ENCODE measurements at places on chromosomes 2 and 18.

GRCh38 chr2:111523009-111523408 lies 361.0 kb downstream of the ANAPC1 start:
- DNase-seq: no peak

DNA sequence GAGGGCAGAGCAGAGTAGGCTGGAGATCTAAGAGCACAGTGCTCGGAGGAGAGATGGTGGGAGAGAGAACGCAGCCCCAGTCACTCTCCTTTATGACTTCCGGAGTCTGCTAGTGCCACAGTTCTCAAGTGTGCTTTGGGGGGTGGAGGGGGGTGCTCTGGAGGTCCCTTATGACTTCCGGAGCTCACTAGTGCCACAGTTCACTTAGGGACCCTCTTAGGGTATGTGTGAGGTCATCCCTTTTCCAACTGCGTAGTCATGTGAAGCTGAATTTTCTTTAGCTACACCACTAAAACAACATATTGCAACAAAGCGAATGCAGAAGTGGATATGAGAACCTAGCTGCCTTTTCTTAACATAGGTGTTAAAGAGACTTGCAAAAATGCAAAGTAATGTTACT lies 153.7 kb upstream of the KCTD1 start:
- no peak for DNase-seq

DNA sequence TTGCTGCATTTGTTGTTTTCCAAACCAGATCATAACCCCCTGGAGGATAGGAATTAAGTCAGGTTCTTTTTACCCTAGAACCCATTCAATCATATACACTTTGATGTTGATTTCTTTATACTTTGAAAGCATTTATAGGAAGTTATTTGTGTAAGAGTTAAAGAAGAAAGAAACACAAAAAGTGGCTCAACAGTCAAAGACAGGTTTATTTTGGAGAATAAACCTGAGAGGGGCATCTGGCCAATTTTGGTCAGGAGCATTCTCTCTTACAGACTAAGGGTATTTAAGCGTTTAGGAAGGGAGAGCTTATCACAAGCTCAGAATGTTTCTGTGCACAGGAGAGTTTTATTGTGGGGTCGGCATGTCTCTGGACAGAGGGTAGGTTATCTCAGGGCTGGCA lies 398.0 kb downstream of the SPAG16 start:
- no peak for DNase-seq

- DNase-seq: no peak
Measured at GRCh38 chr18:72530622-72531021, 13.5 kb downstream of the CBLN2 start.

- peak; percentile 72 for DNase-seq
Measured at GRCh38 chr18:9575558-9575957, 38.8 kb downstream of the PPP4R1 start.

DNA sequence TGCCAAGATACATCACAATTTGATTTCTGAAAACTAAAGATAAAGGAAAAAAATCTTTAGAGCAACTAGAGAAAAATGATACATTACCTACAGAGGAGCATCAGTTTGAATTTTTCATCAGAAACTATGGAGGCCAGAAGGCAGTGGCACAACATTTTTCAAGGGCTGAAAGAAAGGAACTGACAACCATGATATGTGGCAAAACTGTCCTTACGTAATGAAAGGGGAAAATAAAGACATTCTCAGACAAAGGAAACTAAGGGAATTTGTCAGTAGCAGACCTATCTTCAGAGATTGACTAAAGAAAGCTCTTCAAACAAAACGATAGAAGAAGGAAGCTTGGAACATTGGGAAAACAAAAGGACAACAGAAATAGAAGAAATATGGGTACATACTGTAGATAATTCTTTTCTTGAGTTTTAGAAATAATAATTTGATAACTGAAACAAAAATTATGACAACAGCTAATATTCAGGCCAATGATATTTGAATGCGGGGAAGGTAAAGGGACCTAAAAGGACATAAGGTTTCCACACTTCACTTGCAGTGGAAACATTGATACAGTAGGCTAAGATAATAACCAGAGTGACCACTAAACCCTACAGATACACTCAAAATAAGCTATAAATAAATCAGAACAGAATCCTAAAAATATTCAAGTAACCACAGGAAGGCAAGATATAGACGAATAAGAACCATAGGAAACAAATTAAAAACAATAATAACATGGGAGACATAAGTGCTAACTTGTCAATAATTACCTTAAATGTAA lies 70.0 kb upstream of the NPAS2 start:
- DNase-seq: no peak

- no peak for DNase-seq
Measured at GRCh38 chr2:96109931-96110511, 6.3 kb downstream of the ADRA2B start.

DNA sequence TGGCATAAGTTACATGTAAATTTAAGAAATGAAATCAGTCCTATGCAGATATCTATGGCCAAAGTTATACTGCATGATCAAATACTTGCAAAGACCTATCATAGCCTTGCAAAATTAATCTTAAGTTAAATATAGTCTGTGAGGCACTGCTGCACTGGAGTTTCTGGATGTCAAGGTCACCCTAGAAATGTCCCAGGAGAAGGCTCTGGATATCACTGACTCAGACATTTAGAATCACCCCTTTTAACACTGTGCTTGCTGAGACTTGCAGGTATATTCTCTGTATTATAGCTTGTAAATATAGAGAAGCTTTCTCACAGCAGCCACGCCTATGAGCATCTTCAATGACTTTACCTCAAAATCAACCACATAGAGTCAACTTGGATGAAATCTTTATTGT lies 51.5 kb downstream of the ETAA1 start:
- DNase-seq: no peak

DNA sequence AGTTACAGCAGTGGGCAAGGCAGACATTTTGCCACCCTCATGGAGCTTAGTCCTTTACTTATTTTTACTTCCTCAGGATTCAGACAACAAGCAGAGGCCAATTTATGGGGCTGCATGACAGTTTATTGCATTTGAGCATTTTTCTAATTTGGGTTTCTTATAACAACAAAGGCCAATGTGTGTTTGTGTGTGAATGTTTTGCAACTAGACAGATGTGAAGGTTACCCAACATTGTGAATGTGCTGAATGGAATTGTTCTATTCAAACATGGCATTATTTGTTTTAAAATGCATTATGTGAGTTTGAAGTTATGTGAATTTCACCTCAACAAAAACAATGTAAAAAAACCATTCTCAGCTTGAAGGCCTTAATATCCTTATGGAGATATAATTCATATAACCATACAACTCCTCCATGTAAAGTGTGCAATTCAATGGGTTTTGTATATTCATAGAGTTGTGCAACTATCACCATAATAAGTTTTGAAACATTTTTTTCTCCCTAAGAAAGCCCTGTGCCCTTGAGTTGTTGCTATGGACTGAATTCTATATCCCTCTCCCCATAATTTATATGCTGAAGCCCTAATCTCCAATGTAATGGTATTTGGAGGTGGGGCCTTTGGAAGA lies 57.3 kb downstream of the CCDC195 start:
- no peak for DNase-seq

GRCh38 chr18:5891184-5891853 lies 4.0 kb downstream of the TMEM200C start:
- no peak for DNase-seq

GRCh38 chr2:44191739-44192138 lies 23.1 kb downstream of the PPM1B start:
- no peak for DNase-seq

GRCh38 chr2:197254776-197255530 lies 55.6 kb downstream of the ANKRD44 start:
- DNase-seq: no peak

DNA sequence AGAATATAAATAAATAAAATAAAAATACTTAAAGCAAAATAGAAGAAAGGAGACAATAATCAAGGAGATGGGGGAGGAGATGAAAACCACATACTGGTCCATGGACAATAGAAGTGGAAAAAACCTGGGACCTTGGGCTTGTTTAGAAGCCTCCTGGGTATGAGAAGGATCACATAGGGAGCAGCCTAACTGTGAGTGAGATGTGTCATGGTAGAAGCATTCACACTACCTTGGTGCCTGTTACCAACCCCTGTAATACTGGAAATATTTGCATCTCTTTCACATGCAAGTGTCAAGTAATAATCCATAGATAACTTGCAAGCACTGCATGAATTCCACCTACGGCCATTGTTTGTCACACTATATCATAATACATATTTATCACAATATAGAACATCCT lies 23.2 kb upstream of the RNF103 start:
- no peak for DNase-seq

GRCh38 chr2:236086971-236087465 lies 81.2 kb downstream of the GBX2 start:
- no peak for DNase-seq

- DNase-seq: no peak
Measured at GRCh38 chr2:157509744-157510143, 65.9 kb upstream of the CYTIP start.

- no peak for DNase-seq
Measured at GRCh38 chr18:78639006-78639950, 340.3 kb upstream of the SALL3 start.

- DNase-seq: no peak
Measured at GRCh38 chr2:86243950-86244733, 44.9 kb downstream of the MRPL35 start.

DNA sequence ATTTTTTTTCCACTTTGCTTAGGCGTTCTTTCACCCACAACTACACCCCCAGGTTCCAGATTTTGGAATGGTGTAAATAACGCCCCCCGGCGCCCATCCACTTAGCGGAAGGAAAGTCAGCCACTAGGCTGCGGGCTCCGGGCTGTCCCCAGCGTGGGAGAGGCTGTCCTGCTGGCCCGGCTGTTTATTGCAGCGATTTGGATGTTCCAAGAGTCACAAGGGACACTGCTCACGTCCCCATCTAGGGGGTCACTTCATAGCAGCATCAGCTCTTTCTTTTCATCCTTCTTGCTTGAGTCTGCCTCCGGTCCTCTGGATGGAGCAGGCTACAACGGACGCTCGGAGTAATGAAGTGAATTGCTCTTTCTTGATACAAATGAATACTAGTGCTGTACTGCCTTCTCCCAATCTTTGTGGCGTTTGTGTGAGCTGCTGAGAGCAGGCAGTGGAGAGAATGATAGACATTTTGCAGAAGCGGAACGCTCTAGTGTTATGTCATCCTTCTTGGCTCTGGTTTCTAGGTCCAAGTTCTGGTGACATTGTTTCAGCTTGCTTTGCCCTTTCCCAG lies 50.7 kb upstream of the PAIP2B start:
- no peak for DNase-seq

DNA sequence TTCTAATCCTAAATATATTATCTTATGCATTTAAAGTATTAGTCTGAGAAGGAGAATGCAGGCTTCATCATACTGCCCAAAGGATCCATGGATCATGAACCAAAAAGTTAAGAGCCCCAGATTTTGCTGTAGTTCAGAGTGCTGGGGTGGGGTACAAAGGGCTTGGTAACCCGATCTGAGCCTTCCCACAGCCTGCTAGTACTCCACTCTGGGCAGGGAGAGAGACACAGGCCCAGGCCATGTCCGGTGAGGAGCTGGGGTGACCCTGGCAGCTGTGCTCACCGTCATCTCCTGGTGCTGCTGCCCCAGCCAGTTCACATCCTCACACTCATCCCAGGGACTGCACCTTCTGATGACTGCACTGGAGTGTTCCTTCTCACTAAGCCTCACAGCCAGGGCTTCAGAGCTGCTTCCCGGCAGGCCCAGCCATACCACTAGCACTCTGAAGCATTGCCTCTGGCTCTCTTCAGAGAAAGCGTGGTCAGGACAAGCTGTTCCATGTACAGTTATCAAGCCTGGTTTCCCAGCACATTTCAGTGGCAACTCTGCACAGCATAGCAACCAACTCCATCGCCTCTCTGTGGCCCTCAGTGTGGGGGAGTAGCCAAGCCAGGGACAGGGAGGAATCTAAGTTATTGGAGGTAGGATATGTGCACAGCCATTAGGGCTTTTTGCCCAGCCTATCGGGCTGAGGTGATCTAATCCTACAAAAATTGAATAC lies 189.0 kb upstream of the CTAGE1 start:
- no peak for DNase-seq

DNA sequence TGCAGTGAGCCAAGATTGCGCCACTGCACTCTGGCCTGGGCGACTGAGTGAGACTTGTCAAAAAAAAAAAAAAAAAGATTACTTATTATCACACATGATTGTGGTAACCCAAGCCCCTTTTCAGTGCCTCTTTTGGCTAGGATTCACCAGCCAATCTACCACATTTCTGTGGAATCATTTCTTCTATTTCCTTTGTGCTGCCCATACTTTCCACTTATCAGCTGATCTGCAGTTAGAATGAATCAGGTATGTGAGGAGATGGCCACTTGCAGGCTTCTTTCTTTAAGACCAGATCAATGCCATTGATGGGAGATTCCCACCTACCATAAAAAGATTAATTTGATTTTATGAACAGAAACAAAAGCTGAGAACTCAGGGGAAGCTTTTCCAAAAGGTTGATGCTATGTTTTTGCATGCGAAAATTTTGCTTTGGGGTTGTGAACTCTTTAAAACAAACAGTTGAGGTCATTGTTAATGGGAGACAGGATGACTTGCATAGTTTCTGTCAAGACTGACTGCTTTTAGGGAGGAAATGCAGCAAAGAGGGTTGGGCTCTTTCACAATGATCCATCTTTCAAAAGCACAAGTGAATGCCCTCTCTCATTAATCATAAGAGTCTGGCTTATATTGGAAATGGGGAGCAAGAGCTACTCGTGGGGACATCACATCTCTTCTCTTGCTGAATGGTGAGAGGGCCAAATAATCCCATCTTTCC lies 66.9 kb upstream of the CYP26B1 start:
- DNase-seq: no peak

DNA sequence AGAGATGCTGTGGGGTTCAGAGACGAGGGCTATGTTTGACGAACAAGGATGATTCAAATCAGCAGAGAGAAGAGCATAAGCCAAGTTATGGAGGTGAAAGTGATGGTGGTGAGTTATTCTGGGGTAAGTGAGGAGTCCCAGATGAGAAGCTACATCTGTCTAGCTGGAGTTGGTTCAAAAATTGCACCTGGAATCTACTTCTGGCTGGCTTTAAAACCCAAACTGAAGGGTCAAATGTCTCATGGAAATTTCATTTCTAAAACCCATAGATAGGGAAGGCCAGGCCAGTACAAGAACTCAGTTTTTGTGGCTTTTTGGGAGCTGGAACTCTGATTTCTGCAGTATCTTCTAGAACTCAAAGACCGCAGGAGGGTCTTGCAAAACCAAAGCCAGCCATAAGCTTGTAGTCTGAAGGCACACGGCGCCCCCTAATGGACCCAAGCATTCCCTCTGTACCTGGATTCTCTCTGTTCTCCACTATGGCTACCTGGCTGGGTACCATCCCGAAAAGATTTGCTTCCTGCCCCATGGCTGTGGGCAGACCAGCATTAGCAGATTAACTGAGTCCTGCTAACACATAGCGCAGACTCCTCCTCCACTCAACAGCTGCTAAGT lies 229.1 kb upstream of the SLC14A2 start:
- DNase-seq: no peak

GRCh38 chr2:215358891-215359575 lies 47.2 kb downstream of the ATIC start:
- DNase-seq: no peak

DNA sequence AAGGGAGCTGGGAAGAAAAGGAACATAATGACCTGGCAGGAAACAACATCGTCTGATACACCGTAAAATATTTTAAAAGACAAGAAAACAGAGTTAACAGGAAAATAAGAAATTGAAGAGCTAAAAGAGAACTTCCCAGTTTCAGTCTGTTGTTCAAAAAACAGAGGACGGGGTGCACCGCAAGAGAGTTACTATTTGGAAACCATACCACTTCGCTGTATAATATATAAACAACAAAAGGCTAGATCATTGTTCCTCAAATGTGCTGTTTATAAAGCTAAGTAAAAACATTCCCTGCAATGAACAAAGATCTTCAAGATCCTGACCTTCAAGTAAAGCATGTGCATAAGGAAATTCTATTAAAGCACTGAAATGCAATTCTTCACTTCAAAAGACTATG lies 2.1 kb downstream of the PPP3R1 start:
- DNase-seq: no peak
